ENCODE measurements at places on chromosomes 1 and 21.

DNA sequence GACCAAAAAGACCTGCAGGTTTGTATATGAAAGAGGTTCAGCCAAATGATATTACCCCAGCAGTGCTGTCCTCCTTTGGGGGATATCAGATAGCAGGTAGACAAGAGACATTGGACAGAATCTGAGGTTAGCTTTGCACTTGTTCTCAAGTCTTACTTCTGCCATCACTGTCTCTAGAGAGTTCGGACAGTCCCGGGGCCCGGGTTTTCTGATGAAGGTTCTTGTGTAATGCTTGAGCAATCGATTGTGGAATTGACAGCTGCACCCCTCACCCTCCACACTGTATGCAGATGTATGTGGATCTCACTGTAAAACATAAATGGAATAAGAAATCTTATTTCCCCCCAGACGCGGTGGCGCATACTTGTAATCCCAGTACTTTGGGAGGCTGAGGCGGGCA is 56.2 kb upstream of the MORC3 start:
- DNase-seq, result no peak

DNA sequence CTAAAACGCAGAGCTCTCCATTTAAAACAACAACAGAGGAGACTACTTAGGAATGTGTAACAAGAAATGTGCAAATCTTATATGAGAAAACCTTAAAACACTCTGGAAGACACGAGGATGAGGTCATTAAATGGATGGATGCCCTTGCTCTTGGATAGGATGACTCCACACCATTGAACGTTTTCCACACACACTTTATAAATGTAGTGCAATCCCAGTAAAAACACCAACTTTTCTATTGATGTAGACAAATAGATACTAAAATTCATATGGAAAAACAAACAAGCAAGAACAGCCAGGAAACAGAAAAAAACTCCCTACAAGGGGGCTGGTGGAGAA is 18.4 kb upstream of the COL6A1 start:
- no peak for DNase-seq

DNA sequence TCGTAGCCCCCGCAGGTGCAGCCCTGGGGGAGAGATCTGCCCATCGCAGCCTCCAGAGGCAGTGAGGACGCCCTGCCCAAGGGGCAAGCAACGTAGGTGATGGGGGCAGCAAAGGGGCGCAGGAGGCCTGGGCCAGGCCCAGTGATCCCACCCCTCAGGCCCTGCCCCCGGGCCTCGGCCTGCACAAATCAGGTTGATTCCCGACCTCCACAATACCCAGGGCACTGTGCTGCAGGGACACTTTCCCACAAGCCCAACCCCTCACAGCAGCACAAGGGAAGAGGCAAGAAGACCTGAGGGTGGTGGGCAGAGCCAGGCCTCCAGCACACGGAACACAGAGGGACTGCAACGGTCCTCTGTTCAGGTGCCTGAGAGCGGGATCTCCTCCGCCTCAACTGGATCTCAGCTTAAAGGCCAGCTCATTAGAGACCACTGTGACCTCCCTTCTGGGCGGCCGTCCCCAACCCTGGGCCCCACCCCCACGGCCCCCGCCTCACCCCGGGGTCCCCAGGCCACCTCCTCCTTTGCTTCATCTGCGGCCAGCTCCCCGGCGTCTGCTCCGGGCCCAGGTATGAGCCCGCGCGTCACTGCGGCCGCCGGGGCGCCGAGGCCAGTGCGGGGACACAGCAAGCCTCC is 812 bp upstream of the ARF1 start:
- DNase-seq, result no peak

- DNase-seq, result no peak
Observed at GRCh38 chr1:23430803-23431202, 6.3 kb upstream of the TCEA3 start.

DNA sequence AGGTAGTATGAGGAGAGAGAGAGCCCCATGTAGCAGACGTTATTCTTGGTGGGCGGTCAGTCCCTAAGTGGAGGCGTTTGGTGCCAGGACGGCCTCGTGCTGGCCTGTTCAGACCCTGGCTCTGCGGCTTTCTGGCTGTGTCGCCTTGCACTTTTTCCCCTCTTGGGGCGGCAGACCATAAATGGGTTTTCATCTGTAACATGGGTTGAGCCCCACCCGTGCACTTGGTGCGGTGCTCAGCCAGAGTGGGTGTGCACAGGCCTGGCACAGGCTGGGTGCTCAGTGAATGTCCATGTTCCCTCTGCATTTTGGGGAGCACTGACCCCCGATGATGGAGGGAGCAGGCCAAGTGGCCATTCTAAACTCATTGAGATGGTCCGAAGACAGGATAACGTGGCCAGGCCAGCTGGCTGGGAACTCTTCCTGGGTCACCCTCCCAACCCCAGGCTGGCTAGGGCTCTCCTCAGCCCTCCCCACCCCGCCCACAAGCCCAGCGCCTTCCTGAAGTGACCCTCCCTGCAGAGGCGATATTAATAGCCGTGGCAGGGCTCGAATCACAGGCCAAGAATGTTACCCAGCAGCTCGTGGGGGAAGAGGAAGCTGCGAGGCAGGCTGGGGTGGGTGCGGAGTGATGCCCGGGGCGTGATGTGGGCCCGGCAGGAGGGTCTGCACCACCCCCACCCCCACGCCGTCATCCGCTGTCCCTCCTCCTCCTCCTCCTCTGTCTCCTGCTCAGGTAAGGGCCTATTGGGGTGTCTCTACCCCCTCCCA is 78.5 kb downstream of the ARHGEF10L start:
- DNase-seq, result no peak

- no peak for DNase-seq
Observed at GRCh38 chr1:24110642-24111261, 1.2 kb downstream of the MYOM3 start.

DNA sequence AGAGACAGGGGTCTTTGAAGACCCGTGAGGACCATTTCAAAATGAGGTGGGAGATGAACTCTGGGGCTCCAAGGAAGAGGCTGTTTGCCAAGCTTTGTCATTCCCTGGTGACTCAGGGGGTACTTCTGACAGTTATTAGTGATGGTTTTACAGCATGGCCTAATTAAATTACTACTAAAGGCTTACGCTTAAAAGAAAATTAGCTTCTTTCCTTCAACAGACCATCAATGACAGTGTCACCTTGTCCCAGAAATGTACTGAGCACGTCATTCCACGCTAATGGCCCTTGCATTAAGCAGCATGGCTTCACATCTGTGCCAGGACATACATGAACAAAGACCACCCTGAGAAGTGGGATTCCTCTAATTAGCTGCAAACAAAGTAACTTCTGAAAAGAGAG is 5.1 kb upstream of the UTS2 start:
- DNase-seq, result no peak

Data from CD4-positive, alpha-beta T cell (primary cell).